Stimulated activated CD4-positive, alpha-beta T cell treated with anti-CD3 and anti-CD28 coated beads, TNF-alpha, amount 100 ng/mL, for 24 hours (primary cell): ENCODE measurements at places on chromosomes 7 and 10.
A peak's percentile ranks its signal among the peaks of the same experiment; 100 is the strongest.

- DNase-seq: no peak
Observed at GRCh38 chr10:49632406-49633317, 18.8 kb downstream of the CHAT start.

GRCh38 chr7:137302081-137302480 lies 41.5 kb downstream of the PTN start:
- no peak for DNase-seq

DNA sequence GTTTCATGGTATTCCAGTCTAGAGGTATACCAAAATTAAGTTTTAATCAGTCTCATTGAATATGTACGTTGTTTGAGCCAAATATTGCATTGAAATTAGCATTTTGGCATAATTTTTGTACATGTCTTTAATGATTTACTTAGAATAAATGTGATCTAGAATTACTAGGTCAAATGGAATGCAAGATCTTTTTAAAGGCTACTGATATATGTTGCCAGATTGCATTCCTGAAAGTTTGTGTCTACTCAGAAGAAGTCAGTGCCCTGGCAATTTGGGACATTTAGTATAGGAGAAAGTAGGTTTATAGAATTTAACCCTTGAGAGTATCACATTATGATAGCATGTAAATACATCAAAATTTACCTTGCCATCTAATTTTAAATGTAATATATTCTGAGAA lies 32.4 kb downstream of the KMT2E start:
- DNase-seq: no peak

DNA sequence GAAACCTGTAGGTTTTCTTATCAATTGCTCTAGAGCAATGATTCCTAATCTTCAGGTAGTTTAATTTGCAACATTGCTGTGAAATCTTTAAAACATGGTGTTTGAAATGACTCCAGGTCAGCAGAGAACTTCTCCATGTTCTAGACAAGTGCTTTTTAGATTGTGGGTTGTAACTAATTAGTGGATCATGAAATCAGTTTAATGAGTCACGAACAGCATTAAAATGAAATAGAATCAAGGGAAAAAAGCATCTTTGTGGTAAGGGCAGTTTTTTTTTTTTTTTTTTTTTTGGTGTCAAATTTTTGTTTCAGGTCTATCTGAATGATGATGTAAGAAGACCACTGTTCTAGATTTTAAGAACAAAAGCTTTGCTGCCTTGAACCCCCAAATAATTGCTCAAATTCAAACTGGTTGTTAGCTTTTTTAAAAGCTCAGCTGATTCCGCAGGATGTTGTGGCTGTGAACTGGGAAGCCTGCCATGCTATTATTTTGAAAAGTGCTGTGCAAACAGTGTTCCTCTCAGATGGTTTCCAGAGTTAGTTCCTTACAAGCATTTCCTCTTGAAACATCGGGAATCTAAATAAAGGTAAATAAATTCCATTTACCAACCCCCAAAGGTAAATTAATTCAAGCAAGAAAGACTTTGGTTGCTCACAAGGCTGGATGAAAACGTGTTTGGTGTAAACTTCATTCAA lies 13.1 kb upstream of the PDK4 start:
- no peak for DNase-seq

DNA sequence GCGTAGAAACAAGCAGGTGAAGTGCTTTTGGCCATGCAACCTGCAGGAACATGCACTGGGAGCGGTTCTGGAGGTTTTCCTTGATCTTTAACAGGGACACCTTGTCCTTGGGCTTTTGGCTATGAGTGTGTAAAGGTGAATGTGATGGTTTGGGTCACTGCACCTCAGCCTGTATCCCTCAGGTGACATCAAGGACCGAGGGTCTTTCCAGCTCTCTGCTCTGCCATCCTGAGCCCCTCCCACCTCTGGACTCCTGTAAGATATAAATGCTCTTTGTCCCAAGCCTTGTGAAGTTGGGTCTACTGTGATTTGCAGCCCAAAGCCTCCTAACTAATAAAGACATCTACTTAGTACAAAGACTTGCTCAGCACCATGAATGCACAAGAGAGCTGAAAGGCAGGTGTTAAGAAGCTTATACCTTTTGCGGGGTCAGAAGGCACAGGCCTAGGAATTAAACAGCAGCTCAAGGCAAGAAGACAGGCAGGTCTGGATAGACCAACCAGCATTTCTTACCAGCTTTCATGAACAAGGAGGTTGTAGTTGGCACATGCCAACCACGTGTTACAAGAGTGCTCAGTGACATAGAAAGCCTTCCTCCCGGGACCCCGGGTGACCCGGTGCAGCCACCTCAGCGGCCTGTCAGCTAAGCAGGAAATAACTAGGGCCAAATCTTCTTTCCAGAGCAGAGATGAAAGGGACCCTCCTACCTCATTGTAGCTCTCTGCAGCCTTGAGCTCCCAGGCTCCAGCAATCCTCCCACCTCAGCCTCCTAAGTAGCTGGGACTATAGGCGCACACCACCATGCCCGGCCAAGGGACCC lies 89.9 kb downstream of the CARD11 start:
- no peak for DNase-seq

DNA sequence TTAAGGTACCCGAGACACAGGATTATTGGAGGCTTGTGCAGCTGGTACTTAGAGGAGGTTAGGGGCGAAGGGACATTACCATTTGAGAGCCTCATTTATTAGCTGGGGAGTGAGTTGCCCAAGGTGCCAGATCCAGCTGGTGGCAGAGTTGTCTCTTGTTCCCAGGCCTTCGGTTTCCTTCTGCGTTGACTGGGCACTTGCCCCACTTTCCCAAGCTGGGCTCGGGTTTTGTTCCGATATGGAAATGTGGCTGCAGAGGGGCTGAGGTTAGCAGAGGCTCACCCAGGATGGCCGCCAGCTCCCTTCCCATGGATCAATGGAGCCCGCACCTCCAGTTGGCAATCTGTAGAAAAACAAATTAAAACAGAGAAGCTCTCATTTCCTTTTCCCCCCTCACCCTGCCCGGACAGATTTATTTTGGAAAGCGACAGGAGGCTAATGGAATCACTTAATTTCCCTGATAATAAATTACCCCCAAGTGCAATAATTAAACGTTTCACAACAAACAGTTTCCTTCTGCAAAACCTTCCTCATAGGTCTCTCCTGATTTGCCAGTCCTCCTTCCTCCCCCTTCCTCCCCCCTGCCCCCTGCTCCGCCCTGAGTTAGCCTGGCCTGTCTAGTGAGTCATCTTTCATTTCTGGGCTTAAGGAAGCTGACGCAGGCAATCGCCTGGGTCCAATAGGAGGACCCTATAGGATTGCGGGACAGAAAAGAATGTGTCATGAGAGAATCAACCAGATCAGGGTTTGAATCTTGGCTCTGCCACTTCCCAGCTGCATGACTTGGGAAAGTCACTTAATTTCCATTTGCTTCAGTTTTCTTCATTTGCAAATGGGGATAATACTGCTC lies 51.7 kb downstream of the ADRA2A start:
- DNase-seq: no peak

DNA sequence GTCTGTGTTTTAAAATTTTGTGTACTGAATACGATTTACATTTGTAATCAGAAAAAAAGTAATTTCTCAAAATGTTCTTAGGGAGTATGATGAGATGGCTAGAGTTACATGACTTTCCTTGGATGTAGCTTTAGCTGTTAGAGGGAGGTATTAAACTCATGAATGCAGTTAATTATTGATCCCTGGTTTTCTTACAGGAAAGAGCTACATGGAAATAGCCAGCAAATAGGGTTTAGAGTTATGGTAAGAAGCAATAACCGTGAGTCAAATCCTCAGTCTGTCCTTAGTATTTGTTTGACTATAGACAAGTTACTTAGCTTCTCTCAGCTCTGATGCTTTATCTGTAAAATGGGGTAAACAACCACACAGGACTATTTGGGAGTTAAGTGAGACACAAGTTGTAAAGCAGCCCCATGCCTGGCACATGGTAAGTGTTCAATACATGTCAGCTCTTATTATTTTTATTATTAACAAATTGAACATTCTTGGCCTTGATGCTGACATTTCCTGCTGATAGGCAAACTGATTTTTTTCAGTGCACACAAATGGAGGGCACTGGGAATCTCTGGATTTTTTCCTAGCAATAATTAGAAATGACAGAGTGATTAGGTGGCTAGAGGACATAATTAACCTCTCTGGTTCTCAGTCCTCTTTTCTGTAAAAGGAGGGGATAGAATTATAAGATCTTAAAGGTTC lies 204.5 kb upstream of the PHYHIPL start:
- no peak for DNase-seq

GRCh38 chr10:43574906-43575305 lies 490 bp upstream of the ZNF239 start:
- no peak for DNase-seq

DNA sequence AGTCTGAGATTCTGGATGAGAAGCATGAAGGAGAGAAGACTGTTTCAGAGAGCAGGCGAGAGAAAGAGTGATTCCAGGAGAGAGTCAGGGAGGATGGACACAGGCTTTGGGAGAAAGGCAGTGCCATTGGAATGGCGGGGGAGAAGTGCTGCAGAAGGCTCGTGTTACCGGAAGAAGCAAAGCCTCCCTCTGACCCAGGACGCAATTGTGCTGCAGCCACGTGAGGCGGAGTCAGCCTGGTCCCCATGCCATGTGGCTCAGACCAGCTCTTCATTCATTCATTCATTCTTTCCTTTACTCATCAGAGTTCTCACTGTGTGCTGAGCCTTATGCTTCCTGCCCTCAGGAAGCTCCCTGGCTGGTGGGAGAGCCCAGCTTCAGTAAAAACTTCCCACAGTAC lies 49.2 kb upstream of the COL13A1 start:
- DNase-seq: no peak

DNA sequence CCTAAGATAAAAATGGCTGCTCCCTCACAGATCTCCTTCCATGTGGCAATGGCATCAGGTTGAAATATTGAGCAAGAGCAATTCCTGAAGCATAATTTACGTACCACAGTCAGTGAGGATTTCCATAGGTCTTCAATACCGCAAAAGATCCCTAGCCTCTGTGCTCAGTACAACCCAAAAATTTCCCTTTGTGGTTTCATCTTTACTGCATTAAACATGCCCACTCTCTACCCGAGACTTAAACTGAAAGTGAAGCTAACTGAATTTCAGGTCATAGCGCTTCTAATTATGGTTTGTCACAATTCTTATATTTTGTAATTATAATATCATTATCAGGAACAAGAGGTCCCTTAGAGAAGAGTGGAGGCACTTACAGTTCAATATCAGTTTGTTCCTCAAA lies 1071.1 kb downstream of the XPNPEP1 start:
- no peak for DNase-seq

- DNase-seq: no peak
Observed at GRCh38 chr10:115335366-115335765, 242.2 kb downstream of the ATRNL1 start.

- peak; percentile 8 for DNase-seq
Observed at GRCh38 chr10:94183666-94184264, 179.0 kb downstream of the NOC3L start.

DNA sequence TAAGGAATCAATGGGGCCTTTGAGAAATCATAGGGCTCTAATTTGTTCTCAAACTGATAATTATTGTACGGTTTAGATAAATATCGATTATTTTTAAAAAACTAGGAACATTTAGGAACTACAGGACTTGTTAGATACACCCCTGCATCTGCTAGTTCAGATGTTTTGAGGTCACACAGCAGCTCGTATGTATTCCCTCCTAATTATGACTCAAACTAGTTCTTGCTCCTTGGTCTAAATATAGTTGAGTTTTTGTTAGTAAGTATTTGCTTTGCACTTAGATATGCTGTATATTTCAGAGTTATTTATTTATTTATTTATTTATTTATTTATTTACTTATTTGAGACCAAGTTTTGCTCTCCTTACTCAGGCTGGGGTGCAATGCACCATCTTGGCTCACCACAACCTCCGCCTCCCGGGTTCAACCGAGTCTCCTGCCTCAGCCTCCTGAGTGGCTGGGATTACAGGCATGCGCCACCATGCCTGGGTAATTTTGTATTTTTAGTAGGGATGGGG lies 22.7 kb downstream of the PTER start:
- DNase-seq: no peak

DNA sequence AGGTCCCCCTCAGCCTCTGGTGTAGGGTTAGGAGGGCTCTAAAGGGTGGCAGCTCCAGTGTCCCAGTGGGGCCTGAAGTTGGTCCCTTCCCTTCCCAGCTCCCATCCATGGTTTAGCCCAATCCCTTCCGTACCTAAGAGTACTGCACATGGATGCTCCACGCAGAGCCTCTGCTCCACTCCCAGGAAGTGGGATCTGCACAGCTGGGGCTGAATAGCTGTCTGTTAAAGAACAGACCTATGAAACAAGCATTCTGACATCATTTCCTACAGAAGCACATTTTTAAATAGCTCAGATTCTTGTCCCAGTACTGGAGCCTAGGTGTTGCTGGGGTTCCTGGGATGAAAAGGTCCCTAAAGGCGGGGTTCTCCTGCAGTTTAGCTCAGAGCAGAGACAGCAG lies 135.9 kb downstream of the ZMYND11 start:
- no peak for DNase-seq

DNA sequence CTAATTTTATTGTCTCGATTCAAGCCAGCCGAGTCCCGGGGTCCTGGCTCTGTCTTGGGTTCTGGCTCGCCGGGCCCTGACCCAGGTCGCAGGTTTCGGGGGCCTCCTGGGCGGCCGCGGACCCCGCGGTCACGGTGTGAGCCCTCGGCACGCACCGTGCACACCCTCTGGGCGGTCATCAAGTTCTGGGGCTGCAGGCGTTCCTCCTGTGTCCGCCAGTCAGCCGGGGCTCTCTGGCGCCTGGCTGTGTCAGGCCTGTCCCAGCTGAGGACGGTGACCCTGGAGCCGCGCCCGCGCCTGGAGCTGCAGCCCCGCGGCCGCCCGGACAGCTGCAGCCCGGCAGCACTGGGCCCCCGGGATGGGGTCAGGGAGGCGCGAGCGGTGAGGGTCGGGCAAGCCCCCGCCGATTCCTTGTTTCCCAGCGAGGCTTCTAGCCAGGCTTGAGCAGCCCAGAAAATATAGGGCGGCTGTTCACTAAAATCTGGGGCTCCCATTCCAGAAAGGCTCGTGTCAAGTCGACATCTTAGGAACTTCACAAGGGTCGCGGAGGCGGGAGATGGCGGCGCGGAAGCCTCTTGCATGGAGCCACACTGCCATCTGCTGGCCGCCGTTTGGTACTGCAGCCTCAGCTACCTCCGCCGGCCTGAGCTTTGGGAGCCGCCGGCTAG lies 4.2 kb upstream of the HOXA7 start:
- peak; percentile 76 for DNase-seq

GRCh38 chr10:24034571-24034970 lies 174.4 kb upstream of the KIAA1217 start:
- no peak for DNase-seq

DNA sequence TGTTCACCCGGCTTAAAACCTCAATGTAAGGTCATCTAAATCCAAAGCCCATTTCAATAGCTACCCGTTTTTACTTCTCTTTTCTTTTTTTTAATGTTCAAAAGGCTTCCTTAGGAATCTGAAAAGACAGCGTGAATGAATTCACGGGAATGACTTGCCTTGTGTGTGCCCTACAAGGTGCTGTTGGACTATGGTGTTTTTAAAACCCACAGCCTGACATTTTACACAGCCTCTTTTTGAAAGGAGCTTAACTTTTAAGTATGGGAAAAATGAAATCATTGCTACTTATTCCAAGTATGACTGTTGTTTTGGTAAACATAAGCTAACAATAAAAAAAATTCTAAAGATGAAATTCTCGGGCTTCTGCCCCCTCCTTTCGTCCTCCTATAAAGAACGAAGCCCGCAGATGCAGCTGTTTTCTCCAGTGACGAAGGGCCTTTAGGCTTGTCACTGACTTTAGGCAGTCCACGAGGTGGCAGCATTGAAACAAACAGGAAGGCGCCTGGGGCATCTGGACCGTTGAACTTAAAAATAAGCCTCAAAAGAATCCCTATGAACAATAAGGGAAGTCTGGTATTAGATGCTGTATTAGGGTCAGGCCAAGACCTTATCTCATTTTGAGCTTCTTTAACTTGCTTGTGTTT lies 141.3 kb downstream of the NRP1 start:
- DNase-seq: peak; percentile 72
